ENCODE measurements at places on chromosomes 6 and 20. TPM values are rescaled to one million over a fixed set of nuclear protein-coding genes. Genes with fewer than 3 reads are reported as not detected.

C6orf141 gene
- total RNA-seq, result not detected

DNA sequence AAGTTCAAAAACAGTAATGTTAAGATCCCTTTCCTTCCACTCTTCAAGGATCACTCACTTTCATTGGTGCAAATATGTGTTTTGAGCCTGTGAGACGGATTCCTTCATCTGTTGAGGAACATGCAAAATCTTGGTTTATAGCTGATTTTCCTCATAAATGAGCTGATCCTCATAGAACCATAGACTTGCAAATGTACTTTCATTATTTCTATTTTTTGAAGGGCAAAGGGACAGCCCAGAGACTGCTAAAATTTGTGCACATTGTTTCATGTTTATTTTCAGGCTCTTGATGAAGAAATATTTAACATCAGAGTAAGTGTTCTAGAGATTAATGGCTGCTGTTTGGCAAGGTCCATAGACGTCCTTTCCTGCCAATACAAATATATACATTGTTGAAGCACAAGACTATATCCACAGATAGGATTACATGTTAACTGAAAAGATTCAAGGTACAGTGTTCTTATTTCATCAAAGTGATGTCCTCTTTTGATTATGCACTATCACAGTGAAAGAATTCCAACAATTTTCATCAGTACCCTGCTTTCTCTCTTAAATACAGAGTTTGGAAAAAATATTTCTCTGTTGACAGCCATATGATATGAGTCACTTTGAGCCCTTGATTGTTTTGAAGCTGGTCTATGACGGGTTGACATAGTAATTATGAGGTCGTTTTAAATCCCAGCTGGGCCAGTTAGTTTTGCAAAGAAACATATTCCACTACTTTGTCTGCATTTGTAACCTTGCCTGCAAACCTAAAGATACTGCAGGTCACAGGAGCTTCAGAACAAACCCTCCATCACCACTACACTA is 95.7 kb downstream of the FILIP1 start:
- no peak overlapping the region for H3K27ac ChIP-seq
- no peak overlapping the region for H3K4me3 ChIP-seq
- DNase-seq, result no peak
- peaks cover 9% of the 10 kb centered on the region for H3K27me3 ChIP-seq
- no peaks in the 10 kb centered on the region for H3K36me3 ChIP-seq

DNA sequence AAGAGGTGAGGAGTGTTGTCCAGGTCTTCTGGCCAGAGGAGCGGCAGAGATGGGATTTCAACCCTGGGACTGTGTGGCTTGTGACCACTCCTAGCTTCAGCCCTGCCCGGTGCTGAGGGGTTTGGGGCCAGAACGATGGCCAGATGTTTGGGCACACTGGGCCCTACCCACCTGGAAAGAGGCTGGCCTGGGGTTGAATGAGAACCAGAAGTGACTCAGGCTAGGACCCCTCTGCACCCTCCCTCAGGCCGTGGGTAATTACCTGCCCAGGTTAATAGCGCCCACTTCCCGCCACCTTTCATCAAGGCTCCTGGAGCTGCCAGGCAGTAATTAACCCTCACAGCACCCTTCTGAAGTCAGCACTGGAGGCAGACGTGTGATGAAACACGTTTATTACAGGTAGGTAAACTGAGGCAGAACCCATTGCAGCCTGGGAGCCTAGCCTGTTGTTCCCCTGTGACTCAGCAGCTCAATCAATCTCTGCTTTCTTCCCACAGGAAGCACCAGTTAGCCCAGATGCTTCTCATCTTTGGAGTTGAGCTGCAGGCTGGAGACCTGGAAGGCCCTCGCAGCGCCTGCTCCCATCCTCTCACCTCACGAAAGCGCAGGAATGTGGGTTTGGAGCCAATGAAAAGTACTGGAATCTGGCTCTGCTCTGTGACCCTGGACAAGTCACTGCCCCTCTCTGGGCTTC is 120.8 kb downstream of the CEBPB start:
- H3K27me3 ChIP-seq, result peaks cover 2% of the 10 kb centered on the region
- no peaks in the 10 kb centered on the region for H3K4me1 ChIP-seq
- H3K27ac ChIP-seq, result no peak overlapping the region
- H3K4me3 ChIP-seq, result no peak overlapping the region

DNA sequence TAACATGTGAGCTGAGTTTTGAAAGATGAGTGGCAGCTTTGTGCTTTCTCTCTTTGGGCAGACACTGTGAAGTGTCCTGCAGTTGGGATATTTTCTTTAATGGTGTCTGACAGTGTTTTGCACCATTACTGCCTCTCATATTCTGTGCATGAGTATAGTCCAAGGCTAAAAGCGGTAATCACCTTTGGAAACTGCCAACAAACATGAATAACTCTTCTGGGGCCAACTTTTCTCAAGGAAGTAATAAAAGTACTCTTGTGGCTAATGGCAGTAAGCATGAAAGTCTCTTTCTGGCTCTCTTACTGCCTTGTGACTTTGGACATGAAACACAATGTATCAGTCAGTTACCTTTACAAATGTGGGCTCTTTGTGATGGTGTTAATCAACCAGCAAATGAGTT is 91.7 kb upstream of the SOX4 start:
- H3K4me3 ChIP-seq, result no peak overlapping the region
- H3K27me3 ChIP-seq, result peaks cover 2% of the 10 kb centered on the region
- no peaks in the 10 kb centered on the region for H3K4me1 ChIP-seq
- no peak for DNase-seq
- H3K27ac ChIP-seq, result no peak overlapping the region
- no peaks in the 10 kb centered on the region for H3K36me3 ChIP-seq

DNA sequence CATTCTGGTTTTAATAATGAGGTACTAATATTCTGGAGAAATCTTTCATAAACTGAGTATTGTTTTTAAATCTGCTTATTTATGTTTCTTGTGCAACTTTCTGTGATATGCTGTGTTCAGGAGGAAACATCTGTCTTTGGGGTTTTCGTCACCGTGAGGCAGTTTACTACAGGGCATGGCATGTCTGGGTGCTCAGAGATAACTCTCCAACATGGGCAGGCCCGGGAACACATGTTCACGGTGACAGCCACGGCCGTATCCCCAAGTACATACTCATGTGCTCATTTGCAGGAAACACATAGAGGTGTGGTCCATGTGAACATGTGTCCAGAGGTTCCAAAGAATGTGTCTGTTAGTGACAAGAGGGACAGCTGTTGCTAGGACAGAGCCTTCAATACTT is 62.1 kb upstream of the CNKSR3 start:
- H3K27ac ChIP-seq, result no peak overlapping the region
- H3K36me3 ChIP-seq, result no peaks in the 10 kb centered on the region
- H3K4me1 ChIP-seq, result no peaks in the 10 kb centered on the region

DNA sequence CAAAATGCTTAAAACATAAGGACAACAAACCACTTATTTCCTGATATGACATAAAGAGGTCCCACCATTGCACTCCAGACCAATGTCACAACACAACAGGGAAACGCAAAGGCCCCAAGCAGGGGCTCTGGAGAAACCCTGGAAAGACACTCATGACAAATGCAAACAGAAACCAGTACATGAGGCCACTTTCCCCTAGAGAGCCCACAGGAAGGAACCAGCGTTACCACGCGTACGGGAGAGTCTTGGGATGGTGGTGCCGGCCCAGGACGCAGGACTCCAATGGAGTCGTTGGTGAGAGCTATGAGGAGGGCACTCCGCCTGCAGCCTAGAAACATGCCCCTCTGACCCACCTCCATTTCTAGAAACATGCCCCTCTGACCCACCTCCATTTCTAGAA is 20.2 kb downstream of the GMEB2 start:
- peaks cover 6% of the 10 kb centered on the region for H3K36me3 ChIP-seq
- no peak for DNase-seq
- peaks cover 5% of the 10 kb centered on the region for H3K4me1 ChIP-seq
- H3K4me3 ChIP-seq, result no peak overlapping the region
